ELR (cell line): ENCODE measurements at places on chromosomes 5 and 9.
A peak's percentile ranks its signal among the peaks of the same experiment; 100 is the strongest.

- peak; percentile 26 for DNase-seq
Measured at GRCh38 chr5:6328173-6328572, 50.2 kb downstream of the MED10 start.

GRCh38 chr9:98430535-98431292 is 175.3 kb upstream of the TBC1D2 start:
- peak; percentile 19 for DNase-seq

DNA sequence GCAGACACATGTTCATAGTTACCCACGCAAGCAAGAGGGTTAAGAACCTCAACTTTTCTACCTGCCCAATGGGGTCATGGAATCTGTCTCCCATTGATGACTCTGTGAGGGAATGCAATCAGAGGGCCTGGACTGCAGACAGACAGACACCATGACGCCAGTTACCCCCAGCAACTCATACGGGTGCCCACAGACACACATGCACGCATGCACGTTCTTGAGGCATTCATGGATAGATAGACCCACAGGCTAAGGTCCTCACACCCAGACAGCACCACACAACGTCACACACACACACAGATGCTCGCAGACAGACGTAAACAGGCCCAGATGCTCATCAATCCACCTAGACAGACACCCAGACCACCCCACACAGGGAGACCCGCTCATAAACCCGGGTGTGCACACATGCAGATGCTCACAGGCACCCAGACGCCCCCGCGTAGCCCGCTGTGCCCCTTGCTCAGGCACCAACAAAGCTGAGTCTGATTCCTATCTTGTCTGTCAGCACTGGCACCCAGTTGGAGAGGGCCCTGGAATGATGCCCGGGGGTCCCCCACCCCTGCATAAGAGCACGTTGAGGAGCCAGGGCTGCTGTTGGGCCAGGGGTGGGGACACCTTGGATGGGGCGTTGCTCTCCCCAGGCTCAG is 23.6 kb downstream of the LHX2 start:
- no peak for DNase-seq

GRCh38 chr5:13632676-13633075 is 311.8 kb downstream of the DNAH5 start:
- DNase-seq = peak; percentile 89

DNA sequence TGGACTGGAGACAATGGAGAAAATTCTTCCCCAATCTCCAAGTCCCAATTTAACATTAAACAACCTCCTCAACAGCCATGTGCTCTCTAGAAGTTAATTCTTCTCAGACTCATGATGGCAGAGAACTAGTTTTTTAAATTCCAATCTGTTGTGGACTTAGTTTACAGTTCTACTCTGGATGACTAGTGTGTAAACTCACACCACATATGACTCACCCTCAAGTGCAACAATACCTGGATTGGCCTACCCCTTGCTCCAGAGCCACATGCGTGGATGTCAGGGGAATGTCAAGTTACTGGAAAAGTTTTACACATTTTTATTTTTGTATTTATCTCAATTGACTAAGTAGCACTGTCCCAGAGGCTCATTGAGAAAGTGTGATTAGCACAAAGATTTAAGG is 136.0 kb upstream of the EFNA5 start:
- DNase-seq = peak; percentile 65

DNA sequence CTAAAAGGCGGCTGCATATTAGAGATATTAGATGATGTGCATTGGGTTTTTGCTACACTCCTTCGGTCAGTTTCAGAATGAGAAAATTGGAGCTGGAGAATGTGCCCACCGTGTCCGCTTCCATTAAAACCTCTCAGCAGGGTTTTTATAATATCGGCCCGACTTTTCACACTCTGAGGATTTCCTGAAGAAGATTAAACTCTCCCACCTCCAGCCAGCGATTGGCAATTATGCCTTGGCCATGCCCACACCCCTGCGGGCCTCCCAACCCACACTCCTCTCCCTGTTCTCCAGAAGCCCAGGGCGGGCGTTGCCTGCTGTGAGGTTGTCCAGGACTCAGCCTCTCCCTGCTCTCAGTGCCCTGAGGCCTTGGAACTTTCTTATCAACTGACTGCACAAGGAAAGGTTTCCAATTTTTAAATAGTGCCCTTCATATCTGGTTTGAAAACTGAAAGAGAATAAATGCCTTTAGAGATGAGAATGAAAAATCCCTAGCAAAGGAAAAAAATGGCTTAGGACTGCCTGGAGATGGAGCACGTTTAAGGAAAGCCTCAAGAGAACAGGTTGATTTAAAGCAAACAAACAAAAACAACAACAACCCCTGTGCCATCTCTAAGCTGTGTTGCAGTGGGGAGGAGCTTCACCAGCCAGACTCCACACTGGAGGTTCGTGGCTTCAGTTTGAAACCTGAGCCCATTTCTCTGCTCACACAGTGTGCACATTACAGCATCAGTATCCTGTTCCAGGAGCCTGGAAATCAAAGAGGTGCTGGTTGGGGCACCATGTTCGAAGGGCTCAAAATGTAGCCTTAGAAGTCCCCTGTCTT is 292.9 kb downstream of the NSG2 start:
- no peak for DNase-seq

DNA sequence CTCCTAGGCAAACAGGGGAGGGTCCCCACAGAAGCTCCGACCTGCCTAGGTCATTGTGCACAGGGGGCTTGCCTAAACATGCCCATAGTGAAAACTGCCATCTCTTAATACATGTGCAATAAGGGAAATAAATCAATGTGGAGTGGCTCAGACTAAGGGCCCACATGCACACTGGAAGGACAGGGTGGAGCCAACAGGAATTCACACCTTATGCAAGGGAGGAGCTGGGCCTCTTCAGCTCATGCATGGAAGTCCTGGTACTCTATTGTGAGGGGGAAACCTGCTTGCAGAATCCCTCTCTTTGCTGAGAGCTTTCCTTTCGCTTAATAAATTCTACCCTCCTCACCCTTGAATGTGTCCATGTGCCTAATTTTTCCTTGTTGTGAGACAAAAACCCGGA is 815.8 kb downstream of the EFNA5 start:
- no peak for DNase-seq

GRCh38 chr9:134971696-134972095 is 54.0 kb upstream of the FCN1 start:
- DNase-seq = no peak

GRCh38 chr9:93200989-93201334 is 17.0 kb downstream of the WNK2 start:
- no peak for DNase-seq

DNA sequence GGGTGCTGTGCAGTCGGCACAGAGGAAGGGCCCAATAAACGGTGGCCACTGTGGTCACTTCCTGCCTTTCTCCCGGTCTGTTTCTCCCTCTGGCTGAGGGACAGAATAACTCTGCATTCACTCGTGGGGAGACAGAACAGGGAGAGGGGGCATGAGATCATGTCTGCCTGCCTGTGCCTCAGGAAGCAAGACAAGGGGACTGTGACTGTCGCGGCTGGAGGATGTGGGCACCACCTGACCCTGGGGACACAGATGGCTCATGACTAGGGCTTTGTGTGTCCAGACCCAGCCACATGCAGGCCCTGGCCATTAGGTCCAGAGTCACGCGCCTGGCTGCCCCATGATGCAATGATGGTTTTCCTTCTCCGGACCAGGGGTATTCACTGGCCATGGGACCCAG is 5.8 kb downstream of the TRUB2 start:
- DNase-seq = no peak

- DNase-seq = peak; percentile 32
Measured at GRCh38 chr5:77743181-77743580, 33.0 kb downstream of the TBCA start.

- peak; percentile 27 for DNase-seq
Measured at GRCh38 chr5:19241690-19242089, 746.3 kb downstream of the CDH18 start.
